Hepatic stellate cell (primary cell): ENCODE measurements at places on chromosomes 12 and 14.

GRCh38 chr12:73514672-73515071 lies 1023.0 kb upstream of the ATXN7L3B start:
- no peak for DNase-seq

DNA sequence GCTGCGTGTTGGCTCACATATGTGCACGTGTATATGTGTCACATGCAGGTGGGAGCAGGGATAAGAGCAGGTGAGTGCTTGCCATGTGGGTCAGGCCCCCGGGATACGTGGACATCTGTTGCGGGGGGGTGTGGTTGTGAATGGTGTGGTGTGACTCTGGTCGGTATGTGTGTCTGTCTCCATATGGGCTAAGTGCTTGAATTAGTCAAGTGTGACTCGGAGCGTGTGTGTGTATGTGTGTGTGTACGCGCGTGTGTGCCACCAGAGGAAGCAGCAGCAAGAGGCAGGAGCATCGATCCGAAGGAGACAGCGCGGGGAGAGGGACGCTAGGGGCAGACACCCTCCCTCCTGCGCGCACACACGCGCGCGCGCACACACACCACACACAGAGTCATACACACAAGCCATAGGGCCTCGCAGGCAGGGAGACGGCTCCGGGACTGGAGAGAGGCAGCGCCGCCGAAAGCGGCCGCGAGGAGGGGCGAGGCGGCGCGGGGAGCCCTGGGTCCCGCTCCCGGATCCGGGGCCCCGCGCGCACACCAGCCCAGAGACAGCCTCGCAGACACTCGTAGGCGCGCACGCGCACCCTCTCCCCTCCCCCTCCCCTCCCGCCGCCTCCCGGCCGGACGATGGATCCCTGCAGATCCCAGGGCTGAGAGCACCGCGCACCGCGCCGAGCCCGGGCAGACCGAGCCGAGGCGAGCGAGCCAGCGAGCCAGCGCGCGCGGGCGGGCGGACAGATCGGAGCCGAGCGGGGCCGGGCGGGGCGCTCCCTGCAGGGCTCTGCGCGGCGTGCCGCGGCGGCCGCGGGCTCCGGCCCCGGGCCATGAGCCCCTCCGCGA lies at the start of gene ASIC1:
TSS of gene ASIC1 (plus strand) at position 597 of the 842 bp plus-strand sequence. CDS start 1,171 bp downstream, outside the sequence.
- peak; percentile 76 for DNase-seq

- DNase-seq: no peak
Observed at GRCh38 chr14:104202259-104203070, 64.1 kb downstream of the KIF26A start.

DNA sequence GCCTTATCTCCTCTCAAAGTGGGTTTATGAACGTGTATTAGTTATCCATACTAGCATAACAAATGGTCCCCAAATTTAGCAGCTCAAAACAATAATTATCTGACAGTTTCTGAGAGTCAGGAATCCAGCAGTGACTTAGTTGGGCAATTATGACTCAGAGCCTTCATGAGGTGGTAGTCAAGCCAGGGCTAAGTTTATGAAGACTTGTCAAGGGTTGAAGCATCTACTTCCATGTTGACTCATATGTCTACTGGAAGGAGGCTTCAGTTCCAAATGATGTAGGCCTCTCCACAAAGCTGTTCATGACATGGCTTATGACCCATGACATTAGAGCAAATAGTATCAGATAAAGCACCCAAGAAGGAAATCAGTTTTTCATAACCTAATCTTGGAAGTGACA lies 73.2 kb downstream of the IPO8 start:
- DNase-seq: peak; percentile 19

GRCh38 chr12:124520265-124520701 lies 47.1 kb downstream of the NCOR2 start:
- no peak for DNase-seq
